Stimulated activated CD8-positive, alpha-beta memory T cell treated with anti-CD3 and anti-CD28 coated beads, Interleukin-4, amount 100 ng/mL, for 48 hours (primary cell): ENCODE measurements at places on chromosomes 4 and X.

GRCh38 chr4:70269674-70270073 is 27.3 kb downstream of the CSN3 start:
- no peak for DNase-seq

GRCh38 chr4:64001229-64001898 is 407.9 kb downstream of the TECRL start:
- no peak for DNase-seq

- DNase-seq = no peak
Measured at GRCh38 chrX:148771440-148771839, 271.0 kb downstream of the AFF2 start.

- no peak for DNase-seq
Measured at GRCh38 chr4:73593631-73594241, 26.5 kb downstream of the RASSF6 start.

GRCh38 chr4:92090887-92091286 is 212.9 kb upstream of the GRID2 start:
- no peak for DNase-seq

DNA sequence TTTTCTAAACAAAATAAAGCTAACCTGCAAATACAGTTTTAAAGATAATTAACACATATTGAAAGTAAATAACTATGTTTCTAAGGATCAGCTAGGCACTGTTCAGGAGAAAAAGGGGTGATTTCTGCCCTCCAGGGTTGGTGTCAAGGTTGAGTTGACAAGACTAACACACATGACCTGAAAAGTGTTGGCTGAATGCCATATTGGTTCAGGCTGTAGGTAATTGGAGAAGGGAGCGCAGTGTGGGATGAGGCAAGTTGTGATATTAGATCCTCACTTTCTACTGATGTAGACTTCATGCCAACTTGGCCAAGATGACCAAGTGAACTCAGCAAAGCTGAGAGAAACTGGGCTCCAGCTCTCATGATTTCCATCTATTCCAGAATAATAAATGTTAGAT is 42.2 kb downstream of the PPM1K start:
- DNase-seq = no peak
